ENCODE measurements at places on chromosomes 3 and 15.

- no peak for DNase-seq
These were observed 3.0 kb downstream of the IDH2 start for GRCh38 chr15:90099072-90099867.

DNA sequence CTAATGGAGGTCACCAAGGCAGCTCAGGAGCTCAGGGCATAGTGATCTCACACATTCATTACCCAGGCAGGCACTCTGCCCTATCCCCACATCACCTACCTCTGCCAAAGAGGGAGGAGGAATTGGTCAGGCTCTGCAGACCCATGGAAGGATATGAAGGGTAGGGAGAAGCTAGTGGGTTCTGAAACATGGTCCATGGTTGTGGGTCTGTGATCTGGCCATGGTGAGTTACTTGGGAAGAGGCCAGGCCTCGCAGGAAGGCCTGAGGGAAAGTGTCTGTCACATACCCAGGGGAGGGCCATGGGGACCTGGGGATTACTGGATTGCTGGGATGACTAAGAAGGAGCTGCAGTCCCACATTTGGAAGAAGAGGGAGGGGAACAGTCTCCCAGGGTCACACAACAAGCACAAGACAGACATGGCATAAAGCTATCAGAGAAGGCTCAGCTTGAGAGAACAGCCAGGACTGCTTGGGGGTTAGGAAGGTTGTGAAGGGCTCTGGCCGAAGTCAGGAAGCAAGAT, 1.4 kb upstream of the PRSS50 start:
- no peak for DNase-seq

GRCh38 chr15:55256281-55257011, 33.2 kb downstream of the RAB27A start:
- no peak for DNase-seq

- DNase-seq, result no peak
These were observed 256.2 kb downstream of the NR1D2 start for GRCh38 chr3:24201301-24201700.

DNA sequence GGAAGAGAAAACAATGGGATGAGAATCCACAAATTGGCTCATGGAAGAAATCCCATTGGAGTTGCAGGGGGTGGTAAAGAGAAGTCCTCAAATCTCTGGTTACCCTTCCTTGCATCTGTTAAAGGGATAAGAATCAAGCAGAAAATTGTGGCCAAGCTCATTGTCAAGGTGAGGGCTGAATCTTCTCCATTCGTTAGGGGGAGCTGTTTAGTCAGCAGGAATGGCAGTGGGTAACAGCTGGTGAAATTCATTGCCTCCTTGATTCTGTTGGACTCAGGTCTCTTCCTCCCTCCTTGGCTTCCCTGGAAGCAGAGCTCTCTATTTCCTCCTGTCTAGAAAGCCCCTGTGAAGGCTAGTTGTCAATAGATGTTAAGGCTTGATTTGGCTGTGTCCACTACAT, 343.1 kb upstream of the SEMA6D start:
- DNase-seq, result no peak

DNA sequence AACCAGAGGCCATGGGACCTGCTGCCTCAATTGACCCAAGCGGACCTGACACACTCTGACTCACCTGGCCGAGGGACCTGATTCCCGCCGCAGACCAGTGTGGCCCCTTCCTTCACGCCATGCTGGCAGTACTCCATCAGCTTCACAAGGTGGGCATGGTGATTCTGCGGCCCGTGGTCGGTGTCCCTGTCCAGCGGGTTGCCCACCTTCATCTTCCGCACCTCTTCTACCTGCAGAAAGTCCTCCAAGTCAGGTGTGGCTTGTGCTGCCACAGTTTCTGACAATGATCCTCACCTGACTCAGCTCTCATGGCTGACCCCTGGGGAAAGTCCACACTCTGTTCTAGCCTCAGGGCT, 25.9 kb upstream of the SLC41A3 start:
- DNase-seq, result no peak

GRCh38 chr3:69819282-69819681, 80.0 kb downstream of the MITF start:
- no peak for DNase-seq
